ENCODE measurements at places on chromosomes 6 and 20.

- DNase-seq = no peak
Observed at GRCh38 chr6:35360349-35361138, 18.2 kb downstream of the PPARD start.

DNA sequence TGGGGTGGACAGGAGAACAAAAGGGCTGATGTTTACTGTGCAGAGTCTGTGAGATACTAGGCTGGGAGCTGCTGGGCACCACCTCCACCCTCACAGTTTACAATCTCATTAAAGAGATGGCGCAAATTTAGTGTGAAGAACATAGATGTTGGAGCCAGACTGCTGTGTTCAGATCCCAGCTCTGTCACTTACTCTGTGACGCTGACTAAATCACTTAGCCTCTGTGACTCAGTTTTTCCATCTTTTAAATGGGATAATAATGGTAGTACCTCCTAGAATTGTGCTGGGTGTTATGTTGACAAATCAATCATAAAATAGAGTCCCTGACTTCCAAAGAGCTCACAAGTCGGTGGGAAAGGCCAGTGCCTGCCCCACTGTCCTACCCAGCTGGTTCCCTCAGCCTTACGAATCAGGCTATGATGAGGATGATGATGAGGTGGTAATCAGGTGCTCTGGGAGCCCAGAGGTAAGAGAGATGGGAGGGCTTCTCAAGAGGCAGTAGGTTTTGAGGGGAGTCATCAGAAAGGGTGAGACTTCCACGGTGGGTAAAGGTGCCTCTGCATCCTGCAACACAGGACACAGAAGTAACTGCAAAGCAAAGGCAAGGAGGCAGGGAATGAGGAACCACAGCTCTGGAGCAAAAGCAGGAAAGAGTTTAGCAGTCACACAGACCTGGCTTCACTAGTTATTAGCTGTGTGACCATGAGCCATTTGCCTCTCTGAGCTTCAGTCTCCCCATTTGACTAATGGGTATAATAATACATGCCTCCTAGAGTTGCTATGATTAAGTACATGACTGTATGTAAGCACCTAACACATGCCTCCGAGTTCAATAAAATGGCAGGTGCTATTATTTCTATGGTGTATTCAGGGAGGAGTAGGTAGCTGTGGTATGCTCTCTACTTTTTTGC is 8.9 kb downstream of the FYN start:
- DNase-seq = no peak

GRCh38 chr20:57323034-57323433 is 6.6 kb upstream of the SPO11 start:
- no peak for DNase-seq

- DNase-seq = no peak
Observed at GRCh38 chr6:52371656-52372191, 9.8 kb downstream of the PAQR8 start.

- no peak for DNase-seq
Observed at GRCh38 chr6:50025258-50025657, 3.5 kb upstream of the DEFB110 start.

- DNase-seq = no peak
Observed at GRCh38 chr6:21270636-21271201, 322.8 kb upstream of the SOX4 start.

DNA sequence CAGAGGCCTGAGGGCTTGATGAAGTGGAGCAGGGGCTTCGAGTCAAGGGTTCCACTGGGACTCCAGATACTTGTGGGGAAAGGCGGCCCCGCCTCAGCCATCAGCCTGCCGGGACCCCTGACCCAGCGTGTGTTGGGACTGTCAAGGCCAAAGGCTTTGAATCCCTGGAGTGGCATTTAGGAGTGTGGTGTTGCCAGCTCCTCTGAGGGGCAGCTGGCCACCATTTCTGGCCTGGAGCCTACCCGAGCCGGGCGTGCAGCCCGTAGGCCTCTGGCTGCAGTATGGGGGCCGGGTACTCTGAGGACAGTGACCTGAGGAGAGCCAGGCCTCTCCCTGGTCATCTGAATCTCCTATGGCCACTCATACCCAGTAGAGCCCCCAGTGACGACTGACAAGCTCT is 40.0 kb downstream of the RRBP1 start:
- no peak for DNase-seq

GRCh38 chr20:57445298-57445697 is 54.1 kb downstream of the RBM38 start:
- DNase-seq = no peak

- DNase-seq = no peak
Observed at GRCh38 chr20:15600565-15600964, 972.7 kb downstream of the KIF16B start.

GRCh38 chr6:156508923-156509322 is 268.3 kb upstream of the ARID1B start:
- DNase-seq = no peak

GRCh38 chr20:31838646-31839292 is 6.6 kb downstream of the FOXS1 start:
- no peak for DNase-seq

DNA sequence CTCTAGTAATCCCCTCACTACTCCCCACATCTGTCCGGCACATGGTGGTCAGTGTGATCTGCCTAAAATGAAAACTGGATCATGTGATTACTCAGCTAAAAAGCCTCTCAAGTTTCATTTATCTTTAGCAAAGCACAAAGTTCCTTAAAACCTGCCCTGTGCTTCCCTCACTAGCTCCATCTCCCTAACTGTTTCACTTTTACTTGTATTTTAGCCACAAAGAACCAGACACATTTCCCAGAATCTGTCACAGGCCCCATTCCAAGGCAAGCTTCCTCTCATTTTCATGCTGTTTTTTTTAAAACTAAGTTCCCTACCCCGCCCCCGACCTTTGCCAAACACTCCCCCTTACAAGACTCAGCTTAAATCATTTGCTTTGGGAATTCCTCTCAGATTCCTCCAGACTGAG is 8.9 kb upstream of the IGF2R start:
- no peak for DNase-seq

- DNase-seq = no peak
Observed at GRCh38 chr6:39296745-39297640, 17.2 kb downstream of the KCNK17 start.

GRCh38 chr6:89434954-89435353 is 2.0 kb downstream of the ANKRD6 start:
- DNase-seq = no peak

- DNase-seq = no peak
Observed at GRCh38 chr6:52505726-52506409, 71.0 kb downstream of the TRAM2 start.

- DNase-seq = no peak
Observed at GRCh38 chr6:28597217-28597835, 71.6 kb downstream of the GPX5 start.

DNA sequence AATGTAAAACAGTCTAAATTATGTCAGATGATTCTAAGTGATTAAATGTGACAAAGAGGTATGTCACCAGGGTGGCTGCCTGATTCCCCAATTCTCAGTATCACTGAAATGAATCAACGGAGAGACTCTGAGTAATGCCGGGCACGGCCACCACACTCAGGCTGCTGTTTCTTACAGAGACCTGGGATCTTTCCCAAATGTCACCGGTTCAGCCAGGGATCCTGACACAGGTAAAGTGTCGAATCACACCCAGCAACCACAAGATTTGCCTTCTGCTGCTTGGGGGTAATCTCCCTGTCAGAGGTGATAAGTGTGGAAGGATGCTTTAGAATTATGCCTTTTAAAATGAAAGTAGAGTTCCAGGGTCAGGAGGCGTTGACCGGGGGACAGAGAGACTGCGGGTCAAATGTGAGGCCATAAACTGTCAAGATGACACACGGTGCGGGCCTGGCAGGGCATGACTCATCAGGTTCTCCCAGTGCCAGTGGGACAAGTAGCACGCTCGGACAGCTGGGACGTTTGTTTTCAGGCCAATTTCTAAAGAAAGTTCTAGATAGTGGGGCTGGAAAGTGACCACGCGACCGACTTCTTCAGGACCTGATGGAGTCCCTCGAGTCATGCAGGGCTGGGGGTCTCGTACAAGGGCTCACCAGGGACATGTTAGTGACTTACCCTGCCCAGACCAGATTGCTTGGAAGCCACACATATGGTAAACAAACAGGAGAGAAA is 48.9 kb downstream of the PRDM1 start:
- DNase-seq = no peak

- DNase-seq = no peak
Observed at GRCh38 chr20:51058017-51058416, 35.1 kb upstream of the KCNG1 start.

GRCh38 chr6:18533793-18534192 is 146.6 kb downstream of the RNF144B start:
- peak; percentile 3 for DNase-seq

- no peak for DNase-seq
Observed at GRCh38 chr6:54481091-54481490, 172.8 kb downstream of the TINAG start.

GRCh38 chr6:124882579-124883393 is 79.5 kb upstream of the RNF217 start:
- no peak for DNase-seq

GRCh38 chr6:62367601-62368000 is 81.6 kb upstream of the KHDRBS2 start:
- DNase-seq = no peak

DNA sequence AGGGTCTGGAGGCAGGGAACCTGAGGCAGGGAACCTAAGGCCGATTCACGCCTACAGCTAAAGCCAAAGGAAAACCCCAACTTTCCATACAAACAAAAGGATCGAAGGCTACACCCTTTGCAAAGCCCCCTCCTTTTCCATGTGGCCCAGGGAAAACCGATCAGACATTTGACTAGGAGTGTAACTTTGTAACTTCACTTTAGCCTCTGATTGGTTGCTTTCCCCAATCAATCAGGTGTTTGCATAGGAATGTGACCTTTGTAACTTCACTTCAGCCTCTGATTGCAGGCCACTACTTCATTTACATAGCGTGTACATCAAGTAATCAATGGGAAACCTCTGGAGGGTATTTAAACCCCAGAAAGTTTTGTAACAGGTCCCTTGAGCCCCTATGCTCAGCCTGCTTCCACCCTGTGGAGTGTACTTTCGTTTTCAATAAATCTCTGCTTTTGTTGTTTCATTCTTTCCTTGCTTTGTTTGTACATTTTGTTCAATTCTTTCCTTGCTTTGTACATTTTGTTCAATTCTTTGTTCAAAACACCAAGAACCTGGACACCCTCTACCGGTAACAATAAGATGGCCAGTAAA is 43.3 kb downstream of the CHD6 start:
- DNase-seq = no peak

DNA sequence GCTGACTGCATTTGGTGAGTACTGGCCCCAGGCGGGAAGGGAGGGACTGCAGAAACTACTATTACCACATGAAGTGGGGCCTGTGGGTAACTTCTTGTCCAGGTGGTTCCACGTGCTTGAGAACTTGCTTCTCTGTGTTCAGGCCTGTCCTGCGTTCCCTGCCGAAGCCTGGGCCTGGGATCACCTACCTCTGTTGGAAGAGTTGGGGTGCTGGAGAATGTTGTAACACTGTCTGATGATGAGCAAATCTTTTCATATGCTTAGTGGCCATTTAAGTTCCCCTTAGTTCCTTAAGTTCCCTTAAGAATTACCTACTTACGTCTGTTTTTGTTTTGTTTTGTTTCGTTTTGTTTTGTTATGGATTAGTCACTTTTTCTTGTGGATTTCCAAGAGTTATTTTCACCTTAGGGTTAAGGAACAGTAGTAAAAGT is 154.4 kb downstream of the DTNBP1 start:
- no peak for DNase-seq

DNA sequence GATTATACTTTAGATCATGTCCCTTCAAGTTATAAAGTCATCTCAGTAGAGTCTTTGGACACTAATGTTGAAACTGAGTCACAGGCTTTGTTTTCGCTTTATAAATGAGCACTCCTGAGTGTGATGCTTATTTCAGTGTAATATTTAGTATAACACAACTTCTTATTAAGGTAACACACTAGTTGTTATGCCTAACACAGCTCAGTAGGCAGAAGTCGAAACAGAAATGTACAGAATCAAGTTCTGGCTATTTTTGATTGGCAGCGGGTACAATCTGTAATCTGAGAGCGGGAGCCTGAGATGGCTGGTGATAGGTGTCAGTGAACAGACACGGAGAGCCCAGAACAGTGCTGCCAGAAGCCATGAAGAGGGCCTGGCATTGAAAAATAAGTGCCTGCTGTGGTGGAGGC is 11.4 kb downstream of the HECA start:
- DNase-seq = no peak

- no peak for DNase-seq
Observed at GRCh38 chr20:1895674-1896483, 672 bp downstream of the SIRPA start.

- no peak for DNase-seq
Observed at GRCh38 chr6:107971181-107971580, 13.2 kb upstream of the SEC63 start.

- no peak for DNase-seq
Observed at GRCh38 chr6:151325075-151326050, 66.0 kb downstream of the ZBTB2 start.

GRCh38 chr6:17525637-17526036 is 74.5 kb upstream of the FAM8A1 start:
- DNase-seq = no peak

DNA sequence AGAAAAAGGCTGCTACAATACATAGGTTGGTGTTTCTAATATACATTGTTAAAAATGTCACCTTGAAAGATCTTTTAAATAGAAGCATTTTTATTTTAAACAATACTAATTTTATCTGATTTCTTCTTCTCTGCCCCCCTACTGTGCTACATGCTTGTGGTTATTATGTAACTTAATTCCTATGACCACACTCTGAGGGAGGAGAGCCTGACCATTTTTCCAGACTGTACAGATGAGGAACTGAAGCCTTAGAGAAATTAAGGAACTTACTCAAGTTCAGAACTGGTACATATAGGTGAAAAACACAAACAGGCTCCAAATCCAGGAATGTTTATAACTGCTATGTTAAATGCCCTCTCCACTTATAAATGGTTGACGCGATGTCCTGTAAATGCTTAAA is 43.4 kb upstream of the ARHGAP18 start:
- no peak for DNase-seq

GRCh38 chr6:121764493-121764892 is 329.0 kb downstream of the GJA1 start:
- no peak for DNase-seq

DNA sequence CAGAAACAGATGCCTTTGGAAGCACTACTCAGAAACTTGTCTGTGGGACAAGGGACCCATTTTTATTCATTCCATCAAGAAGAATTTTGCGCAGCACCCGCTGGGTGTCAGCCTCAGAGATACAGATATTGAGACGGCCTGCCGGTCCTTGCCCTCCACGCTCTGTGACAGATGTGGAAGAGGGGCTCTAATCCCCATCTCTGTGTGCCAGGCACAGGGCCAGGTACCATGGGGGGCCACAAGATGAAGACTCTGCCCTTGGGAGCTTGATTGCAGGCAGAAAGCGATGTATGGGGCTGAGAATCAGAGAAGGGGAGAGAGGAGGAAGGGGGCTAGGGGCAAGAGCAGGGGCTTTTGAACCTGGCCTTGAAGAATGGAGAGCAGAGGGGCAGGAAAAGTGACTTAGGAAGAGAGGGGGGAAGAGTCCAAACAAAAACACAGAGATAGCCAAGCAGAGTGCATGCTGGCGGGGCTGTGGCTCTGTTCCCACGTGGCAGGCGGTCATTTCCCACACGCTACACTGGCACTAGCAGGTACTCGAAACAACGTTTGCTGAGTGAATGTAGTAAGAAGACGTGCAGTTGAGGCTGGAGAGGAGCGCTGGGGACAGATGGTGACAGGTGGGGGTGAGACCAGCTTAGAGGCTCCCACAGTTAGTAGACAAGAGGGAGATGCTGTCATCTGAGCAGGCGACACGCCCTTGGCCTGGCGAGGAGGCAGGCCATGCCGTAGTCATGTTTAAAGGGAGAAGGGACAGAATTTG is 170.3 kb upstream of the SNX9 start:
- DNase-seq = no peak

- DNase-seq = no peak
Observed at GRCh38 chr6:150118203-150118602, 24.6 kb upstream of the PPP1R14C start.

- DNase-seq = no peak
Observed at GRCh38 chr6:120960761-120961160, 373.5 kb downstream of the TBC1D32 start.

All from right renal cortex interstitium (tissue), 3 donors.